ENCODE measurements at places on chromosomes 5 and 9.

GRCh38 chr5:95842854-95843544 is 20.5 kb upstream of the GLRX start:
- DNase-seq, result peak; percentile 75

- DNase-seq, result no peak
Observed at GRCh38 chr5:154587123-154588026, 109.3 kb upstream of the HAND1 start.

GRCh38 chr5:30034870-30035269 is 1158.6 kb upstream of the CDH6 start:
- no peak for DNase-seq

DNA sequence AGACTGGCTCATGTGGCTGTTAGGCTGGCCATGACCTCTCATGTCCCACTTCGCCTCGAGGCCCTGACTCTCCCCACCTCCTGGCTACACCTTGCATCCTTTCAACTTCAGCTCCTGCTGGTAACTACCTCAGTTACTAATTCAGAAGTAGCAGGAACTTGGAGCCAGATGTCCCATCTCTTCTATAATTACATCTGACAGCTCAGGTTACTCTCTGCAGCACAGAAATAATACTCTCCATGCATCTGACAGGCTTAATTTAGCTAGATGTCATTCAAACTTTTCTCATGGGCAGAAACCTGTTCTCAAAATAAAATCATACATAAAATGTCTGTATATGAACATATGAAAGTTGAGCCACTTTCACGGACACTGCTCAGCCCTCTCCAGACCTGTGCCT is 92.2 kb upstream of the IL33 start:
- DNase-seq, result no peak

- no peak for DNase-seq
Observed at GRCh38 chr9:107888773-107889227, 399.2 kb upstream of the KLF4 start.

- DNase-seq, result no peak
Observed at GRCh38 chr9:7375013-7375511, 424.5 kb downstream of the DMAC1 start.

GRCh38 chr9:37301042-37301853 is 121.2 kb upstream of the GRHPR start:
- no peak for DNase-seq
